ENCODE measurements at places on chromosomes 6 and 20. TPM values are rescaled to one million over a fixed set of nuclear protein-coding genes. Genes with fewer than 3 reads are reported as not detected.
A peak's percentile ranks its signal among the peaks of the same experiment; 100 is the strongest.

DNA sequence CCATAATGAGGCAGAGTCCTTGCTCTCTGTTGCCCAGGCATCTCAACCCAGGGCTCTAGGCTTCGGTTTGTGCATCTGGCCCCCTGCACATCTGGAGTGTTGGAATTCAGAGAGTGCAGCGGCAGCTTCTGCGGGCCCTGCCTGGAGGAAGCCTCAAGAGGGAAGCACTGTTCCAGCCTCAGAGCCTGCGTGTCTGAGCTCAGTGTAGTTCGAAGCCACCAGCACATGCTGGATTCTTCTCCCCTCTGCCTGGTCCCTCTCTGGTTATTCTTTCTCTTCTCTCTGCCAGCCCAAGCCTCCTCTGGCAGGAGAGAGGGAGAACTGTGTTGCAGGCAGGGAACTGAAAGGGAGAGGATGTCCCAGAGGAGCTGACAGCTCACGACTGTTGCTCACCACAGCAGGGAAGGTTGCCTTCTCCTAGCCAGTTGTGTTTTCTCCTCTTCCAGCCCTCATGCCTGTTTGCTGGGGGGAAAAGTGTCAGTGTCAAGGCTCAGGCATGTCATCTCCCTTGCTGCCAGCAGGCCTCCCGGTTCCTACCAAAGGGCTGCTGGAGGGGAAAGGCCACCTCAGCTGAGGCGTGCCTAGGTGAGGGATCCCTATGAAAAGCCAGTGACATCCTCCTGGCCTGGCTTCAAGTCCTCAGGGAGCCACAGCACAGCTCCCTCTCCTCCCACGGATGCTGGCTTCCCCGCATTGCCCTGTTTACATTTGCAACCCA, 126.0 kb upstream of the LRFN2 start:
- H3K27ac ChIP-seq, result no peak overlapping the region
- H3K36me3 ChIP-seq, result no peaks in the 10 kb centered on the region
- no peak overlapping the region for H3K4me3 ChIP-seq
- DNase-seq, result no peak

GRCh38 chr6:155678361-155678760, 222.7 kb upstream of the NOX3 start:
- DNase-seq, result no peak
- H3K36me3 ChIP-seq, result no peaks in the 10 kb centered on the region
- H3K27ac ChIP-seq, result no peak overlapping the region
- H3K4me1 ChIP-seq, result no peaks in the 10 kb centered on the region
- no peak overlapping the region for H3K4me3 ChIP-seq

GRCh38 chr6:21891080-21891479, 297.5 kb downstream of the SOX4 start:
- no peak overlapping the region for H3K4me3 ChIP-seq
- DNase-seq, result no peak
- H3K36me3 ChIP-seq, result no peaks in the 10 kb centered on the region
- no peak overlapping the region for H3K27ac ChIP-seq
- no peaks in the 10 kb centered on the region for H3K27me3 ChIP-seq
- no peaks in the 10 kb centered on the region for H3K4me1 ChIP-seq

DNA sequence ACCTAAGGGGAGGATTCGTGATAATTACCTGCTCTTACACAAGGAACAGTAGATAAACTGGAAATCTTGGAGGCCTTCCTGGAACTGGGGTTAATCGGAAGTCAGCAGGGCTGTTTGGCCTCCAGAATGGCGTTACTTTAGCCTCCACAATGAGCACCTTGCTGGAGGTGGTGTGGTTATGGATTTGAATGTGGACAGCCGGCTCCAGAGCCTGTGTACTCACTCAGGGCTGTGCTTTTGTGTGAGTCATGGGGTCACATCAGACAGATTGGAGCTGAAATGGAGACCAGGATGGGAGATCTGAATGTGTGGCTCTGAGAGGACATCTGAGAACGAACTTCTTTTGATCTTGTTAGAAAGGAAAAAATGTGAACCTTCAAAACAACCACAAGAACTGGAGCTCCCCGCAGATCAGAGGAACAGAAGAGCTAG, 30.4 kb downstream of the IGF2R start:
- H3K4me3 ChIP-seq, result no peak overlapping the region
- no peaks in the 10 kb centered on the region for H3K27me3 ChIP-seq
- no peak overlapping the region for H3K27ac ChIP-seq
- H3K36me3 ChIP-seq, result no peaks in the 10 kb centered on the region
- no peak for DNase-seq

DNA sequence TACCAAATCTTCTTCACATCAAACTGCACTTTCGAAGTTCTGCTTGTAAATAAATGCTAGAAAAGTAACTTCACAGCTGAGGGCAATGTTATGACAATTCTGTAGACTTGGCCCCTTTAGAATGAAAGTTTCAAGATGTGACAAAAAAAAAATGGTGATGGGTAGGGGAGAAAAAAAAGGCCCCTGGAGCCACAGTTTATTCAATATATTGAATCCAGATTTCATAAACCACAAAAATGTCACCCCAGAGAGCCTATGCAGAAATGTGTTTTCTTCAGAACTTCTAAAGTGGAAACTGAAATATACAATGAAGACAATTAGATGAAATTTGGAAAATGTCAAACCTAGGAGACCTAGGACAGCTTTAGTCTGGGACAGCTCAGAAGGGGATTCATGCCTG, 143.1 kb downstream of the EDN3 start:
- no peak for DNase-seq
- no peaks in the 10 kb centered on the region for H3K36me3 ChIP-seq
- H3K27ac ChIP-seq, result no peak overlapping the region
- H3K4me3 ChIP-seq, result no peak overlapping the region
- no peaks in the 10 kb centered on the region for H3K4me1 ChIP-seq
- no peaks in the 10 kb centered on the region for H3K27me3 ChIP-seq

- no peaks in the 10 kb centered on the region for H3K36me3 ChIP-seq
- H3K27ac ChIP-seq, result peak overlapping the region; percentile 77
- H3K4me1 ChIP-seq, result no peaks in the 10 kb centered on the region
- no peak overlapping the region for H3K4me3 ChIP-seq
Observed at GRCh38 chr6:81901551-81901966, 149.1 kb upstream of the TENT5A start.

- peaks cover 35% of the 10 kb centered on the region for H3K36me3 ChIP-seq
- DNase-seq, result no peak
- no peaks in the 10 kb centered on the region for H3K4me1 ChIP-seq
- no peaks in the 10 kb centered on the region for H3K27me3 ChIP-seq
Observed at GRCh38 chr20:25510202-25510601, 75.1 kb downstream of the NINL start.

DNA sequence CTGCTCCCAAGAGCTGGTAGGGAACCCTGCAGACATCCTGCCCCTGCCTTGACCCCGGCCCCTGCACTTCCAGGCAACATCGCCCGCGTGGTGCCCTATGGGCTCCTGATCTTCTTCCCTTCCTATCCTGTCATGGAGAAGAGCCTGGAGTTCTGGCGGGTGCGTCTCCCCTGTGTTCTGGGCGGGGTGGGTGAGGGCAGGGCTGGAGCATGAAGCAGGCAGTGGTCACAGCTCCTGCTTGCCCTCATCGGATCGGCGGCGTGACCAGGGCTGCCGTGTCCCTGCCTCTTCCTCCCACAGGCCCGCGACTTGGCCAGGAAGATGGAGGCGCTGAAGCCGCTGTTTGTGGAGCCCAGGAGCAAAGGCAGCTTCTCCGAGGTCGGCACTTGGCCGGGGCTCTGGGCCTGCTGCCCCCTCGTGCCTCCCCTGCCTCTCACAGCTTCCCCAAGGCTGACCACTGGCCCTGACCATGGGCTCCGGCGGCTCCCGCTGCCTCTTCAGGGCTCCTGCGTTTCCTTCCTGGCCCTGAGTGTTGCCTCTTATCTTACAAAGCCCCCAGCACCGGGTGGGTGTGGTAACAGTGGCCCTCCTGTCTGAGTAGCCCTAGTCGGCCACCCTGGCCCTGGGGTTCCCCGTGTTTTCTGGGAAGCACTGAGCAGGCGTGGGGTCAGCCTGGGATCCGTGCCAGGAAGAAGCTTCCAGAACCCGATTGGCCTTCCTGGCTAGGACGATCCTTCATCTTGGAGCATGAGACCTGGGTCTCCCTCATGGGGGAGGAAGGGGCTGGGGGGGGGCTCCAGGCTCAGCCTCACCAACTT, 8.0 kb upstream of the TNFRSF6B start:
- no peak for DNase-seq
- H3K4me1 ChIP-seq, result no peaks in the 10 kb centered on the region
- no peak overlapping the region for H3K4me3 ChIP-seq
- H3K27me3 ChIP-seq, result no peaks in the 10 kb centered on the region
- H3K27ac ChIP-seq, result peak overlapping the region; percentile 76

- no peak overlapping the region for H3K4me3 ChIP-seq
- H3K36me3 ChIP-seq, result no peaks in the 10 kb centered on the region
- peaks cover 15% of the 10 kb centered on the region for H3K4me1 ChIP-seq
- H3K27me3 ChIP-seq, result no peaks in the 10 kb centered on the region
- H3K27ac ChIP-seq, result no peak overlapping the region
Observed at GRCh38 chr20:25543068-25543467, 42.3 kb downstream of the NINL start.

DNA sequence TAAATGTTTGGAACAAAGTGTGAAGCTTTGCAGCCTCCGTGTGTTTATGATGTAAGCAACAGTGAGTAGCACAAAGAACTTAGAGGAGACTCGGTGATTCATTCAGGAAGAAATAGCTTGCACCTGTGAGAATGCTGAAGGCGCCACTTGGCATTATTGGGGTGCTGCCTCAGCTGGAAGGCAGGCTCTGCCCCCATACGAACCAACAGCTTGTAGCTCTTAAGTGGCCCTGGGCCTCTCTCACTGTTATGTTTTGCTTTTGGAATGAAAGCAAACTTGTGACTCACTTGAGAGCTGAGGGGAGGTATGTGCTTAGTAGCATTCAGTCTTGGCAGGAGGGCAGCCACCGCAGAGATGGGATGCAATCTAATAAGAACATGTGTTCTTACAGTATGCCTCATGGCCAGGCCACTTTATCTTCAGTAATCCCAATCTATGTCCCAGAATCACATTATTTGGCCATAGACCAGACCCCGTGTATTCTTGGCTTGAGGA, 310.7 kb downstream of the EYA4 start:
- H3K27ac ChIP-seq, result peak overlapping the region; percentile 65
- H3K4me1 ChIP-seq, result peaks cover 19% of the 10 kb centered on the region
- no peaks in the 10 kb centered on the region for H3K36me3 ChIP-seq

DNA sequence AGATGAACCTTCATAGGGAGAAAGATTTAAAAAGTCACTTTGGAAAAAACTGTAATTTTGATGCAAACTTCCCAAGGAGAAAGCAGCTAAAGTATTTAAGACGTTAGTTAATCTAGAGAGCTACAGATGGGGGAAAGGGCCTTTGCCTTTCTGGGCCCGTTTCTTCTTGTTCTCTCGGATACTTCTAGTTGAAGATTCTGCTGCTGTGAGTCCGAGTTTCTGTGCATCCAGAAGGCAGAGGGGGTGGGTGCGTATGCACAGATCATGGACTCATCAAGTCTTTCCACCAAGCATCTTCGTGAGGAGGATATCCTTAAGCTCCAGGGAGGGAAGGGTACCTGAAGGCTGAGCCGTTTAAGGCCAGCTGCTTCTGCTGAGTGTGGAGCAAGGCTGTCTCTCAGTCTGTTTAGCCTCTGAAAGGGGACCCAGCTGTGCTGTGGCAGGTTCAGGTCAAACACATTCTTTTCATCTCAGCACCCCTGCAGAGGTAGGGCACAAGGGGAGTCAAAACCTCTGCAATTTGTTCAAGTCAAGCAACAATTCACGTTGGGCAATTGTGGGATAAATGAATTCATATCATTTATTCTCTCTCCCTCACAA, 4.3 kb downstream of the LAMP5 start:
- no peak overlapping the region for H3K27ac ChIP-seq
- H3K36me3 ChIP-seq, result no peaks in the 10 kb centered on the region
- H3K4me3 ChIP-seq, result no peak overlapping the region
- peaks cover 14% of the 10 kb centered on the region for H3K27me3 ChIP-seq

DNA sequence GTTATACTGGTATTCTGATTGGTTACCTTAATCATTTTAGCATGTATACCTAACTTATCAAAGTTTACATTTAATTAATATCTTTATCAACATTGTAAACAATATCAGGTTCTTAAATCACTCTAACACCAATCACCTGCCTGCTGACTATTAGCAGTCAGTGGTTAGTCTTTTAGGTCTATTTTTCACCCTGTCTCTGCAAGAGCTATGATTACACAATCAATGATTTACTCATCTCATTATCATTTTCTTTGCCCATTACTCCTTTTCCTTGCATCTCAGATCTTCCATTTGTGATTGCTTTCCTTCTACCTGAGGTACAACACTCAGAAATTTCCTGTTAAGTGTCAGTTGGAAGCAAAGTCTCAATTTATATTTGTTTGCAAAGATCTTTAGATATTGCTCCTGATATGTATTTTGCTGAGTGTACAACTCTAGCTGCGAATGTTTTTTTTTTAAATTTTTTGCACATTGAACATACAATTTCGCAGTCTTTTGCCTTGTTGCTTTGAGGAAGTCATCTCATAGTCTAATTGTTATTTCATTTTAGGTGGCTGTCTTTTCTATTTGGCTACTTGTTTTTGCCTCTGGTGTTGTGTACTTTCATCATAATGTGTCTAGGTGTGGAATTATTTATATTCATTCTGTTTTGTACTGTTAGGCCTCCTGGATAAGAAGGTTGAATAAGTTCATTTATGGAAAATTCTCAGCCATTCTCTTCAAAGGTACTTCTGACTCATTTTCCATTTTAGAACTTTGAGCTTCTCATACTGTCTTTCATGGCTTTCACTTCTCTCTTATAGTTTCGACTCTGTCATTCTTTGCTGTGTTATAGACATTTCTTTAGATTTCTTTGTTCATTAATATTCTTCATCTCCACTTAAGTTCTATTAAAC, 104.9 kb upstream of the CEP162 start:
- H3K4me3 ChIP-seq, result no peak overlapping the region
- no peaks in the 10 kb centered on the region for H3K36me3 ChIP-seq
- no peaks in the 10 kb centered on the region for H3K27me3 ChIP-seq
- H3K4me1 ChIP-seq, result no peaks in the 10 kb centered on the region
- H3K27ac ChIP-seq, result no peak overlapping the region

- DNase-seq, result no peak
- no peaks in the 10 kb centered on the region for H3K36me3 ChIP-seq
- H3K4me3 ChIP-seq, result no peak overlapping the region
- no peaks in the 10 kb centered on the region for H3K27me3 ChIP-seq
- peaks cover 8% of the 10 kb centered on the region for H3K4me1 ChIP-seq
Observed at GRCh38 chr6:134675110-134676054, 274.5 kb downstream of the ALDH8A1 start.

Gene DXO
- 12.1 TPM for total RNA-seq

Gene CD164
- 99.8 TPM for total RNA-seq

Gene TRIM40
- not detected for total RNA-seq

Gene TFAP2D
- not detected for total RNA-seq

Data from right atrium auricular region (tissue), 2 donors.